ENCODE measurements at places on chromosomes 5 and 9.
A peak's percentile ranks its signal among the peaks of the same experiment; 100 is the strongest.

DNA sequence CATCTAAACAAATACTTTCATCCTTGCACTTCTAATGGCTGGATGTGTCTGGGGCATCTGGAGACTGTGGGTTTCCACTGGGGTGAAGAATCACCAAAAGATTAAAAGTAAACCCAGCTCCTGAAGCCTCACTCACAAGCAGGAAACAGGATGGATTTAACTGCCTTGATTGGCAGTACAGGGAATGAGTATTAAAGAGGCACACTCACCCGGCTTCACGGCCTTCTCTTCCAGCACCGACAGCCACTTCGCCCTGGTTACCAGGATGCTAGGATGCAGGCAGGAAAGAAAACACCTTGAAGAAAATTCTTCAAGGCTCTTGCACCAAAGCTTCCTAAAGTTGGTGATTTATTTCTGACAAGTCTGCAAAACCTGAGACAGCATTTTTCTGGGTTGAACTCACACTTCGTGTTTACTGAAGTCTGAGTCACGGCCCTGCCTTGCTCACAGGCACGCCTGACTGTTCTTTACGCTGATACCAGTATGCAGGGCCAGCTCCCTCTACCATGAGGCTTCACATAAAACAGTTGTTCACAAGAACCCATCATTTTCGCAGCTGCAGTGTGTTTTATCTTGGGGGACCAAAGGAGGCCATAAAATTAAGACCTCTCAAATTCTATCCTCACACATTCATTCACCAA is 56.5 kb upstream of the ZNF354A start:
- peak; percentile 84 for DNase-seq

DNA sequence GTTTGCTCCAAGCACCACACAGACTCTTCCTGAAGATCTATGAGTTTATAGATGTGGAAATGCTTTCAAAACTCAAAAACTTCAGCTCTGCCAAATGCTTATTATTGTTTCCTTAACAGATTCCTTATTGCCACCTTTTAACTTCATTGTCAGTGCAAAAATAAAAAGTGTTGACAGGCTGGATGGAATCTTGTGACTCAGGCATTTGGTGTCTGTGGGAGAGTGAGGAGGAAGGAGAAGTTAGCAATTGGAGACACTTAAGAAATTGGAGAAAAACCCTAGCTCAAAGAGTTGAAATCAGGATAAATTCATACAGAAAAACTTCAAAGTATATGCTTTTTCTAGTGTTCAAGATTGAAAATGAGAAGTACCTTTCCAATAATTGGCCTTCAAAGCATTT is 140.6 kb upstream of the PUM3 start:
- DNase-seq, result no peak

- DNase-seq, result no peak
These were observed 312.2 kb downstream of the HCN1 start for GRCh38 chr5:45383985-45384384.

GRCh38 chr5:173670130-173670651 is 53.7 kb upstream of the BOD1 start:
- DNase-seq, result no peak

- DNase-seq, result no peak
These were observed 15.4 kb downstream of the SEMA6A start for GRCh38 chr5:116559239-116559638.

DNA sequence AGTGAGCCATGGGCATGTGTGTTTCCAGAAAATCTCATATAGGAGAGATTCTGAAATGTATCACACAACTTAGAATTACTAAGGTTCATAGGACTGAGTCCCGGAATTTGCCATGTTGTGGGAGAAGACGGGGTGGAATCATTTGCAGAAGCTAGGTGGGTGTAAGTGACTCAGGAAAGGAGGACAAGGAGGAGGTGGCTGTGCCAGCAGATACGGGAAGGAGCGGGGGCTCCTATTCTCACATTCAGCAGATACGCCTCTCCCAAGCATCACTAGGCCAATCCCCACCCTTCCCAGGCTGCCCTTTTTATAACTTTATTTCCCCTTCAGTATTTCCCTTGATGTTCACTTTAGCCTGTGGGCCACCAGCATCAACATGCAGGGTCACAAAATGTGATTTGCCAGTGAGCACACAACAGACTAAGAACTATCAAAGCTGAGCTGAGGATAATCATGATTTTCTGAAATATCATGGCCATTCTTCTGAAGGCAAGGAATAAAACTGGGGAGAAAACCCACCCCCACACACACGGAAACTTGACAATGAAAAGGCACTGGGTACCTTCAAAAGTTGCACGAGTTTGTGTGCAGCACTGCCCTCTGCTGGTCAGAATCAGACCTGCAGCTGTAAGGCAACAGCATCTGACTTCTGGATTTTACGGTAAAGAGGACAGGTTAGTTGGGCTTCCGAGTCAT is 133.2 kb downstream of the MTX3 start:
- no peak for DNase-seq

DNA sequence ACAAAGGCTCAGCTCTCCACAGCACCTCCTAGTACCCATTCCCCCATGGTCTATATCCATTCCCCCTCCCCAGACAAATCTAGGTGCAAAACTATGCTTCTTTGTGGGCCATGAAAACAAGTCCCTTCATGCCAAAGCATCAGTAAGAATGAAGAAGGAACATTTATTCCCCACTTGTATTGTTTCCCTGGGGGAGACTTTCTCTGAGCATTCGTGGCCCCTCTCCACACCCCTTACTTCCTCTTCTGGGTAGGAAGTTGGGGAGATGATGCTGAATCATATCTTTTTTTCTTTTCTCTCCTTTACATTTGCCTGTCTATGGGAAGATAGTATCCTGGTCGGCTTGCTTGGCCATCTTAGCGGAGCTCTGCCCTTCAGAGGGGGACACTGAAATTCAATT is 246.8 kb downstream of the NSG2 start:
- no peak for DNase-seq

GRCh38 chr5:149434162-149435014 is 55.3 kb upstream of the IL17B start:
- peak; percentile 84 for DNase-seq

- DNase-seq, result no peak
These were observed 135.4 kb downstream of the WDR41 start for GRCh38 chr5:77356740-77357139.

DNA sequence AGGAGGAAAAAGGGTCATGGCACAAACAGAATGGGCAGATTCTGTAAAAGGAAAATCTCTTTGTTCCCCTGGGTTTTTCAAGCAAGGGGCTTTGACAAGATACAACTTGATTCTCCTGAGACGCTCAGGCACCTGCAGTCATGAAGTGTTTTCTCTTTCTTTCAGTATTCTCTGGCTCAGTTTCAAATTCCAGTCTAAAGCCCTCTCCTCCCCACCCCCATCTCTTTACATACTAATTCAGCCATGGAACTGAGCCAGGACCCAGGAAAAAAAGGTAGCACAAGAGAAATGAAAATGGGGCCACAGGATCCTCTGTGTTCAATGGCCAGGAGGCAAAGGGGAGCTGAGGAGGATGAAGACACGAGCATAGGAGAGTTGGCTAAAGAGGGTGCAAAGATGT is 408.4 kb downstream of the SPOCK1 start:
- no peak for DNase-seq

DNA sequence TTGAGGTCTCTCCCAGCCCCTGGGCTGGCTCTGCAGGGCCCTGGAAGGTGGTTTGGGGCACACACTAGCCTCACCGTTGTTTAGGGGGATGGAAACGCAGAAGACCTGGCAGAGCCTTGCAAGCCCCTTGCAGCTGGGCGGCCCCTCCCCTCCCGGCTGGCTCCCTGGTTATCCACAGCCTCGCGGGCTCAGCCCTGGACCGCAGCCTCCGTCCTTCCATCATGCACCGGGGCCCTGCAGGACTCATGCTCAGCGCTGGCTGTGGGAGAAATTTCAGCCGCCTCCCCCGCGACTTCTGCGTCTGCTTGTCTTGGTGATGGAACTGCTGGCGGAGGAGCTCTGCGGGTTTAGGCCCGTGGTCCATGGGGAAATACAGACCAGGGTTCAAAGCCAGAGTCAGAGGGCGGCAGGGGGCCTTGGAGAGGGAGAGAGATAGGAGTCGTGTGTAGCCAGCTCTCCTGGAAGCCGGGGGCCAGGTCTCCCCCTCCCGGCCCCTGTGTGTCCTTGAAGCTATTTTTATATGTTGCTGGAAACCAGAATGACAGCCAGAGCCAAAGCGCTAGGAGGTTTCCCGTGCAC is 75.8 kb upstream of the IER5L start:
- no peak for DNase-seq

DNA sequence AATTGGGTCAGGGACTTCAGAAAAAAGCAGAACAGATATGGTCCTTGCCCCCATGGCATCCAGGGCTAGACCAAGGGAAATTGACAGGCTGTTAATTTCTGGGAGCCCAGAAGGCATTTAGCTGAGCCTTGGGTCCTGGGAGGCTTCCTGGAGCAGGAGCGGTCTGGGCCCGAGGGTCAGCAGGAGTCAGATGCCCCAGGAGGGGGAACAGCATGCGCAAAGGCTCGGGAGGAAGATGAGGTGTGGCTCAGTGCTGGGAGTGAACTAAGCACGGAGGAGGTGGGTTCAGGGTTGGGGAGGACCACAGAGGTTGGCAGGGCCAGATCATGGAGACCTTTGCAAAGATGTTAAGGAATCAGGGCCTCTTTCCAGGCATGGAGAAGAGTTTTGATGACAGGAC is 48.2 kb upstream of the NEURL1B start:
- no peak for DNase-seq

DNA sequence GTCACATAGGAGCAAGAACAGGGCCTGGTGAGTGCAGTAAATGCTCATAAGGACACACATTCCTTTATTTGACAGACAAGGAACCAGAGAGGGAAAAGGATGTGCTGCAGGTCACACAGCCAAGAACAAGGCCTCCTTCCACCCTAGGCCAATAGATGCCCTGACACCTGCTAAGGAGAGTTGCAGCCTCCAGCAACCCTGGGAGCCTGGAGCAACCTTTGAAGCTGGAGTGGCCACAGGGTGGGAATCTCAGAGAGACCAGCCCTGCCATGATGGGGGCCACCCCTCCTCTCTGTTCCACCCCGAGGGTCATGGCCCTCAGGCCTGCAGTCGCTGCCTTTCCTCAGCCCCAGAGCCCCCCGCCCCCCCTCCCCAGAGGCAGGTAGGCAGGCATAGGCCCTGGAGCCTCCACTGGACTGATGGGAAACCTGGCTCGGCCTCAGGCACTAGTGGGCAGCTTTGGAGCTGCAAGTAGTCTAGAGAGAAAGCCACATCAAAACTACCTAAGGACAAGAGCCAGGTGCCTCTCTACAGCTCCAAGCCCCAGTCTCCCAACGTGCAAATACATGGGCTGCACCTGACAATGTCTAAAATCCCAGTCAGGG is 116.1 kb upstream of the SPOCK1 start:
- DNase-seq, result no peak

DNA sequence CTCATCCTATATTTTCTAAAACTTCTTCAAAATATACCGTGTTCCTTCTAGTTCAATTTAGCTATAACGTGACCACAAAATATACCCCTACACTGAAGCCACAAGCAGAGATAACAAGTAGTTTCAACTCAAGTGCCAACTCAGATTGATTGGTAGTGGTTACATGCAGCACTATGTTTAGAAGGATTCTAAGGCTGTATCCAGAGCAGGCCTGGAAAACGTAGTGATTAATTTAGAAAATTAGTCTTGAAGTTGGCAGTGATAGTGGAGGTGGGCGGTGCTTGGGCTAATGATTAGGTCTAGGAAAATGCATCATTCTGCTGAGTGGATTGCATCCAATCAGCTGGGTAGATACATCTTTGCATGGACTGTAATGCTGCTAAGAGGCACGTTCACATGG is 61.5 kb downstream of the MAMDC2 start:
- DNase-seq, result no peak

- no peak for DNase-seq
These were observed 209.5 kb downstream of the MAPKAP1 start for GRCh38 chr9:125497478-125497877.

Measured in 8988T (cell line).